ENCODE measurements at places on chromosomes 7 and 10.

GRCh38 chr7:104341546-104341945 lies 13.1 kb downstream of the LHFPL3 start:
- no peak for DNase-seq

- DNase-seq, result no peak
Measured at GRCh38 chr10:50882540-50882983, 2.9 kb downstream of the A1CF start.

DNA sequence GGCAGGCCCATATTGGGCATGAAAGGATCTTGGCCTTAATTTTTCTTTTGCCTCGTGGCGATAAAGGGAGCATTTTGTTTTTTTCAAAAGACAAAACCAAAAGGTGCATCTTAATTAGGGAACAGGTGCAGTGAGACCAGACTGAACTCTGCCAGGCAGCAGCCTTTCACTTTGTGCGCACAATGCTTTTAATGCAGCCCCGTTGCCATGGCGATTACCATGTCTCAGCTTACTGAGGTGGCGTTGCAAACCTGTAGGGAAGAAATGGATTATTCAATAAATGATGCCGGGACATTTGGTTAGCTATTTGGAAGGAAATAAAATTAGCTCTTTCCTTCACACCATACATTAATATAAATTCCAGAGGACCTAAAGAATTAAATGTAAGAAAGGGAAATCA lies 61.9 kb downstream of the MYL10 start:
- no peak for DNase-seq

DNA sequence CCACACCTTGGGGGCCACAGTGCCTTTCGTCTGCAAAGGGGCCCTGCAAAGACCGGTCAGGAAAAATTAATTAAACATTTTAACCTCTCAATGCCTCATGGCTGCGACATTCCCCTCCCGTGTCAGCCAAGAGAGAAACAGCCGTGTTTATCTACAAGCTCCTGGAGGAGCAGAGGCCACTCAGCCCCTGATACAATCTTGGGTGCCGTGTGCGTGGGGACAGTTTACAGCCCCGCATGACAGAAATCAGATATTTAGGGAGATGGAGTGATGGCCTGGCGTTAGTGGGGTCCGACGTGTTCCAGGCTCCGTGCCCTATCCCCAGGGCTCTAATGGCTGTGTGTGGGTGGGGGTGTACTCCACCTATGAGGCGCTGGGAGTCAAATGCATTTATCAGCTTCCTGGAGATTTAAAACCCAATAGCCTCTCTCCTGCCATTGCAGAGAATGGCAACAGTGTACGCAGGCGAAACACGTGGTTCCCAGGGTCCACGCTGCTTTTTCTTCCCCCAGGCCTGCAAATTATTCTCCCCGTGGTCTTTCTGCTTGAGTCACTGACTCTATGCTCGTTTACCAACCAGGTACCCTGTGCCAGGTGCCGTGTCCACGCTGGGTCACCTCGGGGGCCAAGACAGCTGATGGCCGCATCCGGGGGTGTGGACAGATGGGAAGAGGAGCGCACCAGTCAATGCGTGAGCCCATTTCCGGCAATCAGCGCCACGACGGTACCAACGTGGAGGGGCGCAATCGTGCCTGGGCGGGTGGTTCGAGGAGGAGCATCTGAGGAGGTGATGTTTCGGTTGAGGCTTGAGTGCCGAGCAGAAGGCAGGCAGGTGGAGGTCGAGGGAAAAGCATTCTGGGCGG lies 26.6 kb upstream of the PSMG3 start:
- DNase-seq, result no peak

GRCh38 chr7:148535217-148535616 lies 55.3 kb upstream of the C7orf33 start:
- no peak for DNase-seq

GRCh38 chr7:91446819-91447218 lies 182.6 kb downstream of the FZD1 start:
- no peak for DNase-seq
